Activated T-helper 1 cell treated with anti-CD3 and anti-CD28 coated beads, Interleukin-12 subunit alpha, Interleukin-12 subunit beta, Interleukin-2, Interleukin-4 antibody, amounts not matched to agents 30 ng/mL and 10 ng/mL and 1 ng/mL, durations not matched to agents 14 hours and 24 hours and 36 hours (primary cell): ENCODE measurements at places on chromosomes 4 and X.
A peak's percentile ranks its signal among the peaks of the same experiment; 100 is the strongest.

- H3K27me3 ChIP-seq = no peaks in the 10 kb centered on the region
- peaks cover 66% of the 10 kb centered on the region for H3K4me1 ChIP-seq
- peak overlapping the region; percentile 41 for H3K27ac ChIP-seq
- DNase-seq = no peak
- peak overlapping the region; percentile 73 for H3K4me3 ChIP-seq
Measured at GRCh38 chr4:6939761-6940743, 30.4 kb downstream of the TBC1D14 start.

- H3K36me3 ChIP-seq = no peaks in the 10 kb centered on the region
- H3K4me1 ChIP-seq = no peaks in the 10 kb centered on the region
- no peak overlapping the region for H3K4me3 ChIP-seq
- H3K27ac ChIP-seq = no peak overlapping the region
Measured at GRCh38 chr4:19580095-19580494, 671.6 kb upstream of the SLIT2 start.

DNA sequence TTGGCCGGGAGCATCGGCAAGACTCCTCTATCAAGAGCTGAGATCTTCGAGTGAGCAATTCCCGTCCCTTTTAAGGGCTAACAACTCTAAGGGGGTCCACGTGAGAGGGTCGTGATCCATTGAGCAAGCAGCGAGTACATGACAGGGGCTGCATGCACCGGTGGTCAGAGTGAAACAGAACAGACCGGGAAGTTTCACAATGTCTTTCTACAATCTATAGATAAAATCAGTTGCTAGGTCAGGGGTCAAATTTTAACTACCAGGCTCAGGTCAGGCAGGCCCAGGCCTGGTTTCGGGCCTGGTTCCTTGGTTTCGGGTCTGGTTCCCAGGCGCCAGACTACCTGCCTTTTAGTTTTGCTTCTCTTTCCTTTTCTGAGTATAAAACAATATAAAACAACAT is 160.1 kb downstream of the PTCHD1 start:
- DNase-seq = no peak
- no peaks in the 10 kb centered on the region for H3K36me3 ChIP-seq
- H3K4me3 ChIP-seq = no peak overlapping the region

- peaks cover 19% of the 10 kb centered on the region for H3K27me3 ChIP-seq
- H3K4me3 ChIP-seq = no peak overlapping the region
- DNase-seq = no peak
- H3K4me1 ChIP-seq = no peaks in the 10 kb centered on the region
Measured at GRCh38 chrX:103817502-103817901, 14.6 kb downstream of the RAB9B start.

- no peak for DNase-seq
- peaks cover 15% of the 10 kb centered on the region for H3K27me3 ChIP-seq
- peak overlapping the region; percentile 89 for H3K4me3 ChIP-seq
- H3K27ac ChIP-seq = peak overlapping the region; percentile 80
- peaks cover 5% of the 10 kb centered on the region for H3K36me3 ChIP-seq
- peaks cover 50% of the 10 kb centered on the region for H3K4me1 ChIP-seq
Measured at GRCh38 chr4:88008743-88009171, 1.3 kb downstream of the PKD2 start.

- no peak overlapping the region for H3K27ac ChIP-seq
- H3K36me3 ChIP-seq = no peaks in the 10 kb centered on the region
- DNase-seq = no peak
- H3K4me1 ChIP-seq = no peaks in the 10 kb centered on the region
- no peaks in the 10 kb centered on the region for H3K27me3 ChIP-seq
Measured at GRCh38 chrX:5695971-5696370, 532.7 kb downstream of the NLGN4X start.

GRCh38 chrX:34764852-34765361 is 107.8 kb upstream of the TMEM47 start:
- H3K36me3 ChIP-seq = no peaks in the 10 kb centered on the region
- no peaks in the 10 kb centered on the region for H3K27me3 ChIP-seq
- DNase-seq = no peak
- H3K27ac ChIP-seq = no peak overlapping the region
- no peak overlapping the region for H3K4me3 ChIP-seq

DNA sequence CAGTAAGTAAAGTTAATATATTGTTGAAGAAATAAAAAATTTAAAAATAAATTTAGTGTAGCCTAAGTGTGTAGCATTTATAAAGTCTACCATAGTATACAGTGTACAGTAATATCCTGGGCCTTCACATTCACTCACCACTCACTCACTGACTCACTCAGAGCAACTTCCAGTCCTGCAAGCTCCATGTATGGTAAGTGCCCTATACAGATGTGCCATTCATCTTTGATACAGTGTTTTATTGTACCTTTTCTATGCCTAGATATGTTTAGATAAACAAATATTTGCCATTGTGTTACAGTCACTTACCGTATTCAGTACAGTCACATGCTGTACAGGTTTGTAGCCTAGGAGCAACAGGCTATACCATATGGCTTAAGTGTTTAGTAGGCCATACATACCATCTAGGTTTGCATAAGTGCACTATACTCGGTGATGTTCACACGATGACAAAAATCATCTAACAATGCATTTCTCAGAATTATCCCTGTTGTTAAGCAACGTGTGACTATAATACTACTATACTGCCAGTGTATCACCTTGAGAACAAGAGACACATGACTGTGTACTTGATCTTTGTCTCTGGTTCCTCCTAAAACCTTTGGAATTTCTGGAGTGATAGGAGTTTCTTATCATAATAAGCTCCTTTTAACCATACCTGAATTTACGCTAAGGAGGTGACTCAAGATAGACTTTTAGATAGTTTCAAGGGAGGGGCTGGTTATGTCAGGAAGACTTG is 25.8 kb upstream of the SEPTIN11 start:
- peaks cover 1% of the 10 kb centered on the region for H3K27me3 ChIP-seq
- H3K4me3 ChIP-seq = no peak overlapping the region
- no peak overlapping the region for H3K27ac ChIP-seq
- H3K4me1 ChIP-seq = no peaks in the 10 kb centered on the region
- no peak for DNase-seq

DNA sequence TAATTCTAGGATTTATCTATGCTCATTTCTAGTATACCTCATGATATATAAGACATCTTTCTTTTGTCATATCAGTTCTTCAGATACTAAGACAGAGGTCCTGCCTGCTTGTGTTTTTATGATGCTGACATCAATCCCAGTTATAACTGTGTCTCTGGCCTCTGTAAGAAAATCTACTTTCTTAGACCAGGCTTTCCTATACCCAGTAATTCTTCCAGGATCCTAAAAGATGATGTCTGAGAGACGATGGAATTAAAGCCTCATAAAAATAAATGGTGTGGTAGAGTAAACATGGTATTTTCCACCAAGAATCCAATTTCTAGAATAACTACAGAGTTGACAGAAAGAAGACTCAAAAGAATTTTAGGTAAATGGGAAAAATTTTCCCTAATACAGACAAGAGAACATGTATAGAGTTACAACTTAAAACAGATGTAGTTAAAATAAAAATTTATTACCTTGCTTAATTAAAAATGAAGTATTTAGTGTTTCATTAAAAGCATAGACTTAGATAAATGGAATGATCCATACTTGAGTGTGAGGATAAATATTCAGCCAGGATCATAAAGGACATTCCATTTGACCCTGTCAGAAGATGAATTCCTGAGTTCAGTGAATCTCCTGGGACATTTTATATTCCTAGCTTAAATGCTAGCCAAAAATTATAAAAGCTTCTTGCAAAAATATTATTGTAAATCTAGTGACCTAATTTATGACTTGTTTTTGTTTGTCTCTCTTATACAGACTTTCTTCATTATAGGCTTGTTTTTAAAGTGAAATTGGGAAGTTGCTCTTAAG is 137.4 kb downstream of the PDLIM5 start:
- H3K4me1 ChIP-seq = no peaks in the 10 kb centered on the region
- no peak for DNase-seq
- H3K36me3 ChIP-seq = no peaks in the 10 kb centered on the region
- H3K27me3 ChIP-seq = no peaks in the 10 kb centered on the region

DNA sequence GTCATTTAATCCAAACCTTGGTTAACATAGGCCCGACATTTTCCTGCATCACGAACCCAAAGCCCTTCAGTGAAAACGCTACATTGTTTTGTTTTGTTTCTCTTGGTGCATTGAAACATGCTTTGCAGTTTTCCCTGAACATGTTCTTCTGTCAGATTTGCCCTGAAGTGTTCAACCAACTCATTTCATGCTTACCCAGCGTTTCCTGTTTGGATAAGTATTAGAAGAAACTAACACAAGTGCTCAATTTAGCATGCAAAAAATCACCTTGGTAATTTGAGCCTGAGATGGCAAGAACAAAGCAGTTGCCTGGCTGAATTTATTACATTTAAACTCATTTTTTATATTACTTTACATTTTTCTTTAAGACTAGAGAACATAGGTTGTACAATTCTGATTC is 160.1 kb upstream of the VCX3A start:
- H3K27me3 ChIP-seq = no peaks in the 10 kb centered on the region
- H3K4me3 ChIP-seq = no peak overlapping the region
- DNase-seq = no peak
- H3K4me1 ChIP-seq = no peaks in the 10 kb centered on the region
- no peak overlapping the region for H3K27ac ChIP-seq
- H3K36me3 ChIP-seq = no peaks in the 10 kb centered on the region

DNA sequence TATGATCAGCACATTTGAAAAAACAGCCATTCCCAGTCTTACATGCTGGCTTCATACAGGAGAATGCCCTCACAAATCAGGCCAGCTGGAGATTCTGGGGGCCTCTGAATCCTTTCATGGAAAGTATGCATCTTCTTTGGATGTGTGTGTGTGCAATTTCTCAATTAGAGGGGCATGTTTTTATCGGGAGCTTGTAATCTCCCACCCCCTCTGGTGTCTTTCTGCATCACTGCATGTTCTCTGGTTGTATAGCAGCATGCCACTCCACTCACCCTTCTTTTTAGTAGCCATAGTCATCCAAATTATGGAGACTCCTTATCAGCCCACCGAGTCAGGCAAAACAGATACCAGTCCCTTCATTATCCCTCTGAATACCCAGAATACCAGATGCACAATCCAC is 282.2 kb upstream of the SLIT2 start:
- H3K36me3 ChIP-seq = no peaks in the 10 kb centered on the region
- no peak for DNase-seq
- H3K4me3 ChIP-seq = no peak overlapping the region
- no peak overlapping the region for H3K27ac ChIP-seq

- H3K4me3 ChIP-seq = no peak overlapping the region
- no peaks in the 10 kb centered on the region for H3K27me3 ChIP-seq
- no peaks in the 10 kb centered on the region for H3K4me1 ChIP-seq
- H3K36me3 ChIP-seq = no peaks in the 10 kb centered on the region
- H3K27ac ChIP-seq = no peak overlapping the region
Measured at GRCh38 chrX:63551856-63552255, 200.7 kb upstream of the SPIN4 start.

- DNase-seq = no peak
- H3K27me3 ChIP-seq = no peaks in the 10 kb centered on the region
- no peaks in the 10 kb centered on the region for H3K36me3 ChIP-seq
- no peak overlapping the region for H3K4me3 ChIP-seq
Measured at GRCh38 chr4:85889314-85889713, 414.4 kb downstream of the ARHGAP24 start.

GRCh38 chr4:94877973-94878372 is 120.2 kb downstream of the BMPR1B start:
- H3K36me3 ChIP-seq = no peaks in the 10 kb centered on the region
- DNase-seq = no peak
- no peaks in the 10 kb centered on the region for H3K4me1 ChIP-seq

DNA sequence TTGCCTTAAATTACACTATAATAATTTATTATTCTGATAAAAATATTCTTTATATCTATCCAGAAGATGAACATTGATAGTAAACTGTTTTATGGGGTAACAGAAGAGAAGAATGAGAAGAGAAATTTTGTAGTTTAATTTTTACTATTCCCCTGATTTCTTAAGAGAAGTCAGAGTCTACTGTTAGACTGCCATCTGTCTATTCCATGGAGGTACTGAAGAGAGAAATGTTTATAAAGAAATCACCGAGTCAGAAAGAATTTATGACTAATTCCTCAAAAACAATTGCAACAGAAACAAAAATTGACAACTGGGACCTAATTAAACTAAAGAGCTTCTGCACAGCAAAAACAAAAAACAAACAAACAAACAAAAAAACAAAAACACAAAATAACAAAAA is 149.9 kb downstream of the FGF16 start:
- H3K4me1 ChIP-seq = peaks cover 8% of the 10 kb centered on the region
- peak overlapping the region; percentile 65 for H3K27ac ChIP-seq
- no peaks in the 10 kb centered on the region for H3K27me3 ChIP-seq
- no peak for DNase-seq
- H3K36me3 ChIP-seq = peaks cover 28% of the 10 kb centered on the region
- no peak overlapping the region for H3K4me3 ChIP-seq

- H3K36me3 ChIP-seq = no peaks in the 10 kb centered on the region
- H3K4me1 ChIP-seq = no peaks in the 10 kb centered on the region
Measured at GRCh38 chrX:24034485-24034884, 7.5 kb upstream of the KLHL15 start.

DNA sequence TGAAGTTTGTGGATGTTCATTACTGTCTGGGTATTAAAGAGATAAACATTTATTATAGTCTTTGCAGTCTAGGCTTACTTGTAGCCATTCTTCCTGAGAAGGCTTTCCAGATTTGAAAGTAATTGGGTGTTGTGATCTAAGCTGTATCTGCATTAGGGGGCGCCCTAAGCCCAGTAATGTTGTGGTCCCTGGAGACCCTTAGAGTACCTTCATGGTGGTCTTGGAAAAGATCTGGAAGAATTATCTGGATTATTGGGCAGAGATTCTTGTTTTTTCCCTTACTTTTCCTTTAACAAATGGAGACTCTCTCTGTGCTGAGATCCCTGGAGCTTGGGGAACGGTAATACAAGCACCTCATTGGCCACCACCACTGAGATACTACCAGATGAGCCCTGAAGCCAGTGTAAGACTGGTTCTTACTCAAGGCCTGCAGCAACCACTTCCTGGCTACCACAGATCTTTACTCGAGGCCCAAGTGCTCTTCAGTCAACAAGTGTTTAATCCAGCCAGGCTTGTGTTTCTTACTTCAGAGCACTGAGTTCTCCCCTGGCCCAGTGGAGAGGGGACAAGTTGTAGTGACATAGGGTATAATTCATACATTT is 63.1 kb downstream of the RTL3 start:
- H3K27ac ChIP-seq = no peak overlapping the region
- no peak overlapping the region for H3K4me3 ChIP-seq
- peaks cover 6% of the 10 kb centered on the region for H3K4me1 ChIP-seq
- DNase-seq = no peak
- H3K36me3 ChIP-seq = peaks cover 2% of the 10 kb centered on the region

DNA sequence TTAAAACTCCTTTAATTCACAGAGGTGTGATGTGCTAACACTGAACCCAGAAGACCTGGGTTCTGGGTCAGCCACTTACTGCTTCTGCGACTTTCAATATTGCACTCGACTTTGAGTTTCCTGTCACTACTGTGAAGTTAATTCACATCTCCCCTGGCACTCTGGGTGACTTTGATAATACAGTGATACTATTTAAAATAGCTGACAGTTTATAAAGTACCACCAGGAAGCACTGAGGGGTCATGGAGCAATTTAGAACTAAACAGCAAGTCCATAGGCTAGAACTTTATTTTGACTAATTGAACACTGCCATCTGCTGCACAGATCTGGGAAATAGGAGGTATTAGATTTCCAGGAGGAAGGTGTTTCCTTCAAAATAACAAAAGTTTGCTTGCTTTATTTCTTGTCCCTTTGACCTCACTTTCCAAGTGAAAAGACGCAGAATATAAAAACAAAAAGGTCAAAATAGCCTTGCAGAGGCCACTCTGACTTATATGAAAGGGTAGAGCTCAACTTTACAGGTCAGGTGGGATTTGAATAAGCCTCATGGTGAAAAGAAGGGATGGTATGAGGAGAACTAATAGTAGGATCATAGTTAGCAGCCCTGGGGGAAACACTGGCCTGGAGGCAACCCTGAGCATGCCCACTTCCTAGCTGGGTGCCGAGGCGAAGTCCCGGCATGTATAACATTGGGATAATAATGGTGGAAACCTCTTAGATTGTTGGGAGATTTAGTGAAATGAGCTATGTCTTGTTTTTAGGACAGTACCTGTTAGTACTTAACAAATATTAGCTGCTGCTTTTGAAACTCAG is 53.4 kb downstream of the ZNF518B start:
- H3K4me1 ChIP-seq = no peaks in the 10 kb centered on the region
- DNase-seq = no peak
- no peak overlapping the region for H3K27ac ChIP-seq
